Stimulated activated naive CD4-positive, alpha-beta T cell treated with Interleukin-2 at 50 U/mL for 16 hours (primary cell): ENCODE measurements at places on chromosomes 4 and X.

DNA sequence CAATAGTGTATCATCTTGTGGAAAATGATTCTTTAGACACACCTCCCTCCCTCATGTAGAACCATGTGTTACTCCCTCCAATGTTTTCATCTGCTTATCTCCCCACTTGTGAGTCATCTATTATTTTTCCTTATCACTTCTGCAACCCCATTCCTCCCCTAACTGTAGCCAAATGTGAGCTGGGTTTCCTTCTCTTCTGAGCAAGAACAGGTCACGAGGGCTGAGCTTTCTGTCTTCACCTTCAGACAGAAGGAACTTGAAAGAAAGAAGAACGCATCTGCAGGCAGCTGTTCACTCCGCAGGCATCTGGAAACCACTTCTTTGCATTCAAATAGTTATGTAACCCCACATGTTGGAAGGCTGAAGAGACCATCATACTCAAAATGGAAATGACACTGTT lies 1.8 kb downstream of the PPP1R2C start:
- no peak for DNase-seq

- DNase-seq, result no peak
Measured at GRCh38 chrX:140764401-140764919, 54.9 kb downstream of the LINC00632 start.

GRCh38 chr4:139042981-139043460 lies 27.4 kb downstream of the NOCT start:
- DNase-seq, result no peak

GRCh38 chrX:118698516-118699170 lies 28.8 kb upstream of the IL13RA1 start:
- no peak for DNase-seq

- DNase-seq, result no peak
Measured at GRCh38 chr4:78937837-78938236, 1.4 kb downstream of the PAQR3 start.

GRCh38 chr4:94536649-94537469 lies 85.1 kb downstream of the PDLIM5 start:
- no peak for DNase-seq

- no peak for DNase-seq
Measured at GRCh38 chr4:94208266-94208665, 601 bp downstream of the SMARCAD1 start.

- DNase-seq, result no peak
Measured at GRCh38 chr4:23877758-23878229, 12.1 kb downstream of the PPARGC1A start.

DNA sequence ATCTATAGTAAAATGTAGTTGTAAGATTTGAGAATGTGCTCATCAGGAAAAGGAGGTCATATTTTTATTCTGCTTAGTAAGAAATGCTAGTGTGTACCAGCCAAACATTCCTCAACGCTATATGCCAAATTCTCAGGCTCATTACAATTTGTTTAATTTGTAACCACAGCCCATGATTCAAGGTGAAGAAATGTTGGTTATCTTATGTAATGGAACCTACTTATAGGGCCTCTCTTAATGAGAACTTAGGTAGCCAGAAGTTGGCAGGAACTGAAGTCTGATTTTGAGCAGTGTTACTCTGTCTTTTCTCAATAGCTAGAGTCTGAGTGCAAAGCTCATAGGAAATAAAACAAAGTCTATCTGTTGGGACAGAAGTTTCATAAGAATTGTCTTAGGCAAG lies 595.0 kb downstream of the GLUD2 start:
- no peak for DNase-seq

DNA sequence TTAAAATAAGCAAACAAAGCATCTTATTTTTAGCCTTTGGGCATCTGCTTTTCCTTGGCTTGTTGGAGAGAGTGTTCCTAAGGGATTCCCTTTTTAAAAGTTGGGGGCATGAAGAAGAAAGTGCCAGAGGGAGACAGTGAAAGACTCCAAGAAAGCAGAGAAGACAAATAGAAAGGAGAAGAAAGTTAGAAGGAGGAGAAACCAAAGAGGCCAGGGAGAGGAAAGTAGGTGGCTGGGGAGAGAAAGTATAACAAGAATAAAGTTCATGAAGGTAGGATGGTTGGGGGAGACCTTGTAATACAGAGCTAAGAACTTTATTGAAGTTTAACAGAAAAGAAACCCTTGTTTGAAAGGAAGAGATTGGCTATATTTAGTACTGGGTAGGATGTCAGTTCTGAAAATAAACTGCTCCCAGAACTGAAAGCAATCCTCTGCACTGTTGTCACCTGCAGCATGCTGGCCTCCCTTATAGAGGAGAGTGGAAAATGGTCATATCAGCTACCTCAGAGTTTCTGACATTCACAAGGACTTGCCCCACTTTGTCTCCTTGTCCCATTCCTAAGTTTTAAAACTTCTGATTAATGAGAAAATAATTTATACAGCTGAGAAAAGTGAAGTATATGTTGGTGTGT lies 125.3 kb upstream of the VAMP7 start:
- DNase-seq, result no peak

GRCh38 chrX:45068569-45068968 lies 132.1 kb downstream of the DIPK2B start:
- DNase-seq, result no peak

DNA sequence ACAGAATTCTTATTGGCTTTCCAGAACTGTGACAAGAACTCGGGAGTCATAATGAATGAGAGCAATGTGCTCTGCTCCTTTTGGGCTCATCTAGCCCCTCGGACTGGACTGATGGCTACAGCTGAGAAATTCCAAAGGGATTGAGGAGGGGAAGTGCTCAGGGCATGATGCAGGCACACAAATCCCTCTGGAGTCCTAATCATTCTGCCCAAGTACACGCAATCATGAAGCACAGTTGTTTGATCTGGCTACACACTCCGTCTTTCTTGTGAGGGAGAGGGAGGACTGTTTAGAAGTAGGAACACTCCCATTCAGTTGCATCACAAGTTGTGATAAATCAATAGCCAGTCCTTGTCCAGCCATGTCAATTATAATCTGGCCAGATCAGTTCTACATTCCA lies 237.5 kb downstream of the COL25A1 start:
- DNase-seq, result no peak

- DNase-seq, result no peak
Measured at GRCh38 chr4:85952972-85953650, 406.7 kb downstream of the MAPK10 start.

GRCh38 chr4:77151241-77151640 lies 5.8 kb upstream of the CCNG2 start:
- no peak for DNase-seq

- no peak for DNase-seq
Measured at GRCh38 chr4:42167709-42168108, 15.3 kb upstream of the BEND4 start.

- no peak for DNase-seq
Measured at GRCh38 chrX:148599404-148599803, 99.0 kb downstream of the AFF2 start.

GRCh38 chrX:154403192-154403591 lies 5.0 kb downstream of the RPL10 start:
- no peak for DNase-seq

- DNase-seq, result no peak
Measured at GRCh38 chrX:70016513-70016912, 33.2 kb downstream of the AWAT2 start.

DNA sequence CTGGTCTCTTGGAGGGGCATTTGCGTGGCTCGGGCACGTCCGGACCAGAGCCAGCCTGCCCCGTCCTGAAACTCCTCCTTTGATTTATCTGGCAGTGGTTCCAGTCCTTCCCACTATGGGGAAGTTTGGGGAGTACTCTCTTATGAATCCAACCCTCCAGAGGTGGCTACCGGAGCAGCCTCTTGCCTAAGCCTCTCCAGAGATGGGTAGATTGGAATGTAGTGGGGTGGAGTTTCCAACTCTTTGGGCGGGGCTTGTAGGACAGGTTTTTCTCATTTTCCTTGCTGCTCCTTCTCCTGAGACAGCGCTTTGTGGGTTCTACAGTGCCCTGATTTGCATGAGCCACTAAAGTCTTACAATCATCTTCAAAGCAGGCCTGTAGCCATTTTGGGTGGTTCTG lies 60.1 kb upstream of the XAGE1B start:
- no peak for DNase-seq

- DNase-seq, result no peak
Measured at GRCh38 chrX:31580227-31580626, 508.4 kb upstream of the FTHL17 start.

DNA sequence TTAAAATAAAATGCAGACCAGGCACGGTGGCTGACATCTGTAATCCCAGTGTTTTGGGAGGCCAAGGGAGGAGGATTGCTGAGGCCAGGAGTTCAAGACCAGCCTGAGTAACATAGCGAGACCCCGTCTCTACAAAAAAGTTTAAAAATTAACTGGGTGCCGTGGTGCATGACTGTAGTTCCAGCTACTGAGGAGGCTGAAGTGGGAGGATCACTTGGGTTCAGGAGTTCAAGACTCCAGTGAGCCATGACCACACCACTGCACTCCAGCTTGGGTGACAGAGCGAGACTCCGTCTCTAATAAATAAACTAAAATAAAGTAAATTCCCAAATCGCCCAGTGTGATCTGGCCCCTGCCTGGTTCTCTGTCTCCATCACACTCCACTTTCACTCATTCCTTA lies 43.7 kb downstream of the TENM3 start:
- no peak for DNase-seq

- DNase-seq, result no peak
Measured at GRCh38 chr4:68283714-68284113, 38.2 kb upstream of the TMPRSS11B start.

DNA sequence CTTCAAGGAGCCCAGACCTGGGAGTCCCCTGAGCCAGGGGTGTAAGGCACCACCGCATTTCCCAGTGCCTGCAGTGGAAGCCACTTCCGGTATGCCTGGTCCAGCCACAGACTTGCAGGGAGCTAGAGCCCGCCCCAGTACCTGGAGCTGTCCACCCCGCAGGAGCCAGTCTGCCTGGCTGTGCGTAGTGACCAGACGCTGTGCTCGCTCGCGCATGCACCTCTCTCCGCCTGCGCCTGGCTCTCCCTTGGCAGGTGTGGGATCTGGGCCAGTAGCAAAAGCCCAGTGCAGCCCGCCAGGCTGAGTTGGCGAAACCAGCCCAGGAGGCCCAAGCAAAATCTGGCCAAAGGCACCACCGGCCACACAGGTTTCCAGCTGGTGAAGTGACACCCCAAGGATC lies 973.7 kb upstream of the AGA start:
- no peak for DNase-seq

DNA sequence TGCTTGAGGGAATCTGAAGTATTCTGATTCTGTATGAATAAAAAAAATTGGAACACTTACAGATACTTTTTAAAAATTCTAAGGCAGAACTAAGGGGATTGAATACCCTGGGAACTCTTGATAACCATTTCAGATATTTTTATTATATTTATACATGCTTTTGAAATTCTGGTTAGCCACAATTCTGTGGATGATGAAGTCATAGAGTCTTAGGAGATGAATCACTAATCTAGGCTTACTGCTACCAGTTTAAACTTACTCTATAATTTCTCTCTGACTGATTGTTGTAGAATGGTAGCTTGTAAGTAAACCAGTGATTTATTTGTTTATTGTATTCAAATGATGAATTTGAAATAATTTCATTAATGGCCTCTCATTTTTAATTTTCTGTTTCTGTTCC lies 11.4 kb upstream of the SLAIN2 start:
- DNase-seq, result no peak

DNA sequence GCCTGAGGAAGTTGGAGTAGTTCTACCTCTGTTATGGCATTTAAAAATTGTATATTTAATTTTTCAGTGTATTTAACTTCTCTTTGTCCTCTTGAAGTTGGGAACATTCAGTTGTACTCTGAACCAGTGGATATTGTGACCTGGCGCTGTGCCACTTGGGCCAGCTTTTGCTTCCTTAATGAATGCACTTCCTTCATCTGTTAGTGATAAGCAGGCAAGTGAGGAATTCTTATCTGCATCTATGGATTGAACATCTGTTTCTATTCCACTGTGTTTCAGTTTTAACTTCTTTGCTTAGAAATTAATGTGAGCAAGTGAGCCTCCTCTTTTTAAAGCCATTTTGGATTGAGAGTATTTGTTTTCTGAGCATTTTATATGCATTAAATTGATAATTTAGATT lies 128.3 kb downstream of the UCHL1 start:
- DNase-seq, result no peak

DNA sequence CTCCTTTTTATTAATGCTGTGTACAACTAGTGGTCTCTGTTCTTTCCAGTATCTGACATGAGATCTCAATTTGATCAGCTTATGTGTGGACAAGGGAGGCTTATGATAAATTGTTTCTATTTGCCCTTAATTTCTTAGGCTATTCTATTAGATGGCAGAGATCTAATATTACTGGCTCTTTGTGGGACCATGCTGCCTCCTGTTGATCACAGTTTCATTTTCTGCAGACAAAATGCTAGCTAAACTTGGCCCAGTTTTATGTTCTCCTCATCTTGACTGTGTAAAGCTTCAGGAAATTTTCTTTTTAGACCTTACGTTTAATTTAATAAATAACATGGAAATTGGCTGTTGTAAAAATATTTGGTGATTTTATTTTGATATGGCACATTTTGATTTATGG lies 627.1 kb upstream of the AADAT start:
- no peak for DNase-seq

- DNase-seq, result no peak
Measured at GRCh38 chrX:52118262-52118661, 49.3 kb upstream of the MAGED4B start.

DNA sequence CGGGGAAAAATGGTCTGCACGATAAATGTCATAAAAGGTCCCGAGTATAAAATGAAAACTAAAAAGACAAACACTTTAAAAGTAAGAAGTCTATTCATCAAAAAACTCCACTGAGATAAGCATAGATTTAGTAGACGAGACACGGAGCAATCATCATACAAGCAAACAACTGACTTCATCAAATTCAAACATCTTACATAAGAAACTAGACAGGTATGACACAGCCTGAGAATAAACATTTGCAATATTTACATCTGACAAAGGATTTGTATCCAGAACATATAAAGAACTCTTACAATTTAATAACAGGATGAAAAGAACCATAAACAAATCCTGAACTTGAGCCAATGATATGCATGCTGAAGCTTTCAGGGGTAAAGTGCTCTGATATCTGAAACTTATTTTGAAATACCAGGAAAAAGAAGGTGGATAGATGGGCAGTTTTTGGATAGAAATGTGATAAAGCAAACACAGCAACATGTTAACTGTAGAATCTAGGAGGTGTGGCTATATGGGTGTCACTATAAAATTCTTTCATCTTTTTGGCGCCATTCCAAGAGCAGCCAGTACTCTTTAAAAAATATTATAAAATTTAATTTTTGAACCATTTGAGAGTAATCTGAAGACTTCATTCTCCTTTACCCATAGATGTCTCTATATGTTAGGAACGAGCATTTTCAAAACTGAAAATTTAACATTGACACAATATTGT lies 12.0 kb downstream of the MPP1 start:
- no peak for DNase-seq

DNA sequence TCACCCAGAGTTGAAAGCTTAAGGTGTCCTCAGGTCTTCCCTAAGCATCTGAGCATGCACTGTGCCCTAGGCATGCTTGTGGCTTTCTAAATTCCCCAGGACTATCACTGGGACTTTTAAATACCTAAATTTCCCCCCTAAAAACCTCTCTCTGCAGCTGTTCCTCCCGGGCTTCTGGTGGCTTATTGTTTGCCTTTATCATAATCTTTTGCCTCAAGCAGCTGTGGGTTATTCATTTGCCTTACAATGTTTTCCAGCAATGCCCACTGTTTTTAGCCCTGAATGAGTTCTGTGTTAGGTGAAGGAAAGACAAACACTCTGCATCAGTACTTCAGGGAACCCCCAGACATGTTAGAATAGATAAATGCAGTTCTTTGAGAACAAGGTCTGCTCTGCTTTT lies 455.0 kb downstream of the ZIC3 start:
- no peak for DNase-seq
